ENCODE measurements at places on chromosomes 5 and 9. TPM values are rescaled to one million over a fixed set of nuclear protein-coding genes. Genes with fewer than 3 reads are reported as not detected.
A peak's percentile ranks its signal among the peaks of the same experiment; 100 is the strongest.

Gene OR2V2
- total RNA-seq, result not detected

Gene SPATA6L
- 1.9 TPM for total RNA-seq

Gene FAM221B
- total RNA-seq, result not detected

Gene SHLD3
- 2.9 TPM for total RNA-seq

Gene ST8SIA4
- total RNA-seq, result 38.5 TPM

Gene SLC36A3
- total RNA-seq, result not detected

Gene SLC27A6
- total RNA-seq, result not detected

Gene GARIN3
- total RNA-seq, result not detected

Gene OR1N2
- total RNA-seq, result not detected

Gene LRRC14B
- total RNA-seq, result not detected

Gene F2RL1
- 4.9 TPM for total RNA-seq

Gene BARHL1
- total RNA-seq, result not detected

Gene SLC4A9
- 0.54 TPM for total RNA-seq

Gene OR1J2
- total RNA-seq, result not detected

Gene IFNK
- total RNA-seq, result not detected

Gene MCC
- total RNA-seq, result 22.6 TPM

Gene BTNL9
- 86.3 TPM for total RNA-seq

DNA sequence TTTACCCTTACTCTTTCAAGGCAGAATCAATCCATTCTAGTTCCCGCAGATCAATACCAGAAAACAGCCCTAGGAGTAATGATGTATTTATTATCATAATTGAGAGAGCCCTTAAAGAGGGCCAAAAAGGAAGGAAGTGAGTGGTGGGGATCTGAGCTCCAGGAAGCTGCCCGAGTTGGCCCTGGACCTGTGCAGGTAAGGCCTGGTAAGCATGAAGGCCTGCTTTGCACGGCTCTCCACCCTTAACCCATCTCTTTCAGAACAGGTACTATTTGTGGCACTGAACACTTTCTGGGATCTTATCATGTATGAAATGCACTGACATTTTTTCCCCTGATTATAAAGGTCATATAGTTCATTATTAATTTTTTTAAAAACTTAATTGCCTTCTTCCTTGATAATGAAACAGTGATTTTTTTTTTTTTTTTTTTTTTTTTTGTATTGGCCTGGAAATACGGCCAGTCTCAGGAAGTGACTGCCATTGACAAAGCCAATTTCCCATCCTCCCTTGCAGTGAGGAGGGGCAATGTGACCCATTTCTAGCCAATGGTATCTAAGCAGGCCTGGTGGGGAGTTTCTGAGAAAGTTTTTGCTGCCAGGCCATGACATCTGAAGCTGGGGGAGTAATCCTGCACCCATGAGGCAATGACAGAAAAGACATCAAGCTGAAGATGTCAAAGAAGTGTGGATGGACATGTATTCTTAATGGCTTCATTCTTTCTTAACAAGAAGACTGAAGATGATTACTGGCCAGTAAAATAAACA, 6.3 kb upstream of the MVB12B start:
- DNase-seq, result peak; percentile 20

GRCh38 chr5:176608937-176609723, 826 bp downstream of the GPRIN1 start:
- no peak for DNase-seq

- no peak for DNase-seq
These were observed 41.3 kb downstream of the PFDN1 start for GRCh38 chr5:140261403-140262171.

DNA sequence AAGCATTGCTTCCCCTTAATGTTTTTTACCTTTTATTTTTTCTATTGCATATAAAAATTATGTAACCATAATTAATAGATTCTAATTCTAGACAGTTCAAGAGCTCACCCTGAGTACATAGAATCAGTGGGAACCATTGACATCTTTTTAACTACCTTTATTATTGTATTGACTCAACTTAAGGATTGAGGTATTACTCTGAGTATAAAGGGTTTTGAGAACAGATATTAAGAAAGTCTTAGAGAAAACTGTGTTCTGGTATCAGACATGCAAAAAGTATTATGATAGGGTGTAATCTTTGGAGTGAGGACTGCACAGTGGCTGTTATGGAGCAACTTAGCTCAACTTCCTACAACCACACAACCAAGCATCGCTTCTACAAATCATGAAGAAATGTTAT, 8.9 kb downstream of the SPEF2 start:
- DNase-seq, result no peak

DNA sequence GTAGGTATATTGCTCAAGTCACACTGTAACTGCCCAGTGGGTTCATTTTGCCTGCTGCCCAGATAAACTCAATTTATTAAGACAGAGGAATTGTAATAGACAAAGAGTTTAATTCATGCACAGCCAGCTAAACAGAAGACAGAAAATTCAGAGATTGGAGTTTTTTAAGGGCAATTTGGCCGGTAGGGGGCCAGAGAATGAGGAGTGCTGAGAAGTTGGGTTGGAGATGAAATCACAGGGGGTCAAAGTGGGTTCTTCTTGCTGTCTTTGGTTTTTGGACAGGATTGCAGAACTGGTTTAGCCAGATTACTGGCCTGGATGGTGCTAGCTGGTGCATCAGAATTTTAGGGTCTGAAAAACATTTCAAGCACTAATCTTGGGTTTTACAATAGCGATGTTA, 20.7 kb upstream of the IL33 start:
- DNase-seq, result no peak

DNA sequence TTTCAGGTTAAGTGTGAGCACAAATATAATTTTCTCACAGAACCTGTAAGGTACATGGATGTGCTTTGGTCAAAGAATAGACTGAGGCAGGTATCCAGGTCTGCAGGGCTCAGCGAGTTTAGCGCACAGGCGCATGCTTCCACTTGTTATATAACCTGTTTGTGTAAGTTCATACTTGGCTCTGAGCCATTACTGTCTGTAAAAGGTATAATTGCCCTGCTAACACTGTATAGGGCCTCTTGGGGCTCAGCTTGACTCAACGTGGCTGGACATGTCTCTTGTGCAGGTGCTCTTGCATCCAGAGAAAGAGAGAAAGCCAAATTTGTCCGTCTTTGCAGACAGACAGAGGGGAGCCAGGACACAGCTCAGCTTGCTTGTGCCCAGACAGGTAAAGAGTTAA, 759.6 kb downstream of the MTRR start:
- DNase-seq, result no peak

GRCh38 chr9:107020040-107020530, 157.1 kb downstream of the ZNF462 start:
- no peak for DNase-seq

- DNase-seq, result no peak
These were observed 44.1 kb upstream of the SUB1 start for GRCh38 chr5:32541241-32541640.

GRCh38 chr5:109876941-109877669, 187.4 kb downstream of the MAN2A1 start:
- DNase-seq, result no peak

- no peak for DNase-seq
These were observed 29.9 kb downstream of the FAM219A start for GRCh38 chr9:34428325-34428958.

DNA sequence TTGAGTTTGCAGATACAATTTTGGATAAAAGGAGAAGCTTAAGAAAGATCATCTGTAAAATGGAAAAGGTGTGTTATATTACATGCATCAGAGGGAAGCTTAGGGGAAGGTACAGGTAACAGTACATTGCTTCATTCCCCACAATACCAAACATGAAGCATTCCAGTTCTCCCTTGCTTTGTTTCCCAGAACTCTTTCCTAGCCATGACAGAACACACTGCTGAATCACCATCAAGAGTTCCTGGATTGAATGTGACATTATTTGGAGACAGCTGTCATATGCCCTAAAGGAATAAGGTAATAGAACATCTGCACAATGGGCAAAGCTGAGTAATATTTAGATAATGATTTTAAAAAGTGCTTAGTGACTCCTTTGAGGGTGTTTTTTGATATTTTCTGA, 303.5 kb upstream of the ST8SIA4 start:
- DNase-seq, result no peak

- peak; percentile 65 for DNase-seq
These were observed 94.0 kb downstream of the PHF2 start for GRCh38 chr9:93670208-93671019.

DNA sequence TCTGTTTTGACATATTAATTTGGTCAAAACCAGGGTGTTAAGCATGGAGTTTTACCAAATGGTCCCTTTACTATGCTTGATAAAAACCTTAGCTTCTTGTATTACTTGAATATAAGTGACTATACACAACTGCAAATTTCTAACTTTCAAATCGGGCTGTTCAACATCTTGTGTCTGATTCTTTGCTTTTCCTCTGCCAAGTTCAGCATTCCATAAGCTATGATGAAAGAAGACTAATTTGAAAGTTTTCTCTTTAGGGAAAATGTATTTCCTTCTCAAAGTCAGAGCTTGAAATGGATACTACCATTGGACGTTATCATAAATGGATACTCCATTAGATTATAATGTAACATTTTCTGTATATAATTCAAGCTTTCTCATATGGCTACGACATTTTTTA, 792.9 kb downstream of the EFNA5 start:
- DNase-seq, result no peak

DNA sequence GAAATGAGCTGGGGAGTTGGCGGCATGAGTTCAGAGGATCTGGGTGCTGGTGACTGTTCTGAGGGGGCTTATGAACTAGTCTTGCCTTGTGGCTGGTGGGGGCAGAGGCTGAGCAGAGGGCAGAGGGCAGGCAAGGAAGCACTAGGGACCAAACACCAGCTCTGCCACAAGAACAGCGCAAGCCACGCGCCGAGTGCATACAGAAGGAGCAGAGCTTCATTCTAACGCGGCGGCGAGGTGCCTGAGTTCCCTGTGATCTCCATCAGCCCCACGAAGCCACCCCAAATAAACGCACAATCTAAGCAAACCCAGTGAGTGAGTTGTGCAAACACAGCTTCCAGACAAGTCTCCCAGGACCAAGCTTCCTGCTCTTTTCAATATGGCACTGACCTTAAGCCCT, 110.6 kb upstream of the ALDH1B1 start:
- DNase-seq, result no peak

- DNase-seq, result no peak
These were observed 145.4 kb downstream of the DENND1A start for GRCh38 chr9:123784518-123784917.

- DNase-seq, result no peak
These were observed 62.0 kb downstream of the CRB2 start for GRCh38 chr9:123418052-123418430.

- no peak for DNase-seq
These were observed 17.2 kb upstream of the DPM2 start for GRCh38 chr9:127954831-127955293.

GRCh38 chr5:137306903-137307302, 192.2 kb downstream of the SPOCK1 start:
- no peak for DNase-seq

DNA sequence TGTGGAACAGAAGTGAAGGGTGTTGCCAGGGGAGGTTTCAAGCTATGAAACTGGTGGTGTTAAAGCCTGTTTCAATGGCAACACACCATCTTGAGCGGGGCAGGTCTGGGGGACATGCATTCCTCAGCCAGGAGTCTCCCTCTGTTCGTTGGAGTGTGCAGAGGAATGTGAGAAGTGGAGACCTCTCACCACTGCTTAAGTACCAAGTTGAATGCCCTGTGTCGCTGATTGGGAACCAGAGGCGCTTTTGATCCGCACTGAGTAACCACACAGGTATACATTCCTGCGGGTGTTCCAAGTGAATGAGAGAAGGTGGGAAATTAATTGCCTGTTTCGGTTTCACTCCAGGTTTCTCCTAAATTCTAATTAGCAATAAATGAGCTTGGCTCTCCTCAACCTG, 99.4 kb downstream of the LIX1 start:
- no peak for DNase-seq

- no peak for DNase-seq
These were observed 31.8 kb upstream of the TLR4 start for GRCh38 chr9:117672369-117672768.

DNA sequence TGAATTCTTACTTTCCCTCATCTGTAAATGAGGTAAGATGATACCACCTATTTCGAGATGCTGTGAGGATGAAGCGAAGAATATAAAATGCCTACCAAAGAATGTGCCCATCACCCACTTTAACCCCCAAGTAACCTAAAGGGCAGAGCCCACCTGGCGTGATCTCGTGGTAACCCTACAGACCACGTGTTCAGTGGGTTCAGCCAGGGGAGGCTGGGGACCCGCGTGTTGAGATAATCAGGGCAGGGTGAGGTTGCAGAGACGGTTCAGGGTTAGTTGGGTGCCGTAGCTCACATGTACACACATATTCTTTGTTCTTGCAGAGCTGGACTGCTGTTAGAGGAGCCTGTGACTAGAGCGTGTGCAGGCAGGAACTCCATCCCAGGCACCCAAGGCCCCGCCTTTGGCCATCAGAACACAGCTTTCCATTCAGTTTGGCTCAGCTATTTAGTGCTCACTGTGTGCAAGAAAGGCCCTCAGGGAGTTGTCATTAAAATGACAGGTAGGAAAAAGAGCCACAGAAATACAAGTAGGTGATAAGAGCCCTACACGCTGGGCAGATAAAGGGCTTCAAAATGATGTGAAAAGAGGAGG, 56.5 kb upstream of the HAND1 start:
- no peak for DNase-seq

GRCh38 chr5:146101646-146102045, 3.7 kb downstream of the PLAC8L1 start:
- no peak for DNase-seq

DNA sequence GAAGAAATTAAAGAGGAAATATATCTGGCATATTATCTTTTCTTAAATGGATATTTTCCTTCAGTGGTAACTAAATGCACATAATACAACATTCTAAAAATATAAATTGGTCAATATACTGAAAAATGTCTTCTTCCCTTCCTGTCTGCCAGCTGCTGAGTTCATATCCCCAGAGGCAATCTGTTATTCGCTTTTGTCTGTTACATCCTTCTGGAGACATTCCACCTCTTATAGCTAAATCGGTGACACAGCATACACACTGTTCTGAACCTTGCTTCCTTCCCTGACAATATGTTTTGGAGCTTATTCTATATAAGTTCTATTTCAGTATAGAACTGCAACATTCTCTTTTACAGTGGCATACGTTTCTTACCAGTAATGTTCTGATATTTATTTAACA, 147.8 kb downstream of the TENT4A start:
- no peak for DNase-seq

All from spleen (tissue), 13 donors.